IPS-NIHi11 (cell line): ENCODE measurements at places on chromosomes 12 and 14.
A peak's percentile ranks its signal among the peaks of the same experiment; 100 is the strongest.

GRCh38 chr12:52316290-52316689, 4.9 kb downstream of the KRT83 start:
- no peak for DNase-seq

GRCh38 chr12:24595652-24596235, 353.2 kb downstream of the BCAT1 start:
- DNase-seq: no peak

GRCh38 chr12:114668151-114668885, 15.7 kb downstream of the TBX3 start:
- DNase-seq: peak; percentile 71

DNA sequence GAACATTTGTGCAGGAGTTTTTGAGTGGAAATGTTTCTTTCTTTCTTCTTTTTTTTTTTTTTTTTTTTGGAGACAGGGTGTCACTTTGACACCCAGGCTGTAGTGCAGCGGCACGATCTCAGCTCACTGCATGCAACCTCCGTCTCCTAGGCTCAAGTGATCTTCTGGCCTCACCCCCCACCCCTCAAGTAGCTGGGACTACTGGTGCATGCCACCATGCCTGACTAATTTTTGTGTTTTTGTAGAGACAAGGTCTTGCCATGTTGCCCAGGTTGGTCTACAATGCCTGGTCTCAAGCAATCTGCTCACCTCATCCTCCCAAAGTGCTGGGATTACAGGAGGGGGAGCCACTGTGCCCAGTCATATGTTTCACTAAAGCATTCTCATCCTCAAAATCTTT, 69.2 kb upstream of the BCAT1 start:
- DNase-seq: no peak

DNA sequence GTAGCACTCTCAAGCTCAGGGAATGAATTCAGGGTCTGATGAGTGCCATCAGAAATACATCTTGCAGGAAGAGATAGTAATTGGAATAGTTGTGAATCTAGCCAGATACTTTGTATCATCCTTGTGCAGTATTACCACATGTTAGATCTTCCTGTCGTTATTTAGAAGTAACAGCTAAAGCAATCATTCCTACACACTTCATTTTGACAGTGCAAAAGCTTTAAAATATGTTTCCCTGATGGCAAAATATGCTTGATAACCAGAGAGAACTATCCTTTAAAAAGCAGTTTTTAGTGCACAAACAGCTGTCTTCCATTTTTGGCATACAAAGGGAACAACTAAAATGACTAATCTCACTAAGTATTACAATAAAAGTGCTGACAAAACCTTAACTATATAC, 149.5 kb upstream of the SLC38A2 start:
- DNase-seq: no peak
